ENCODE measurements at places on chromosomes 5 and 9. TPM values are rescaled to one million over a fixed set of nuclear protein-coding genes. Genes with fewer than 3 reads are reported as not detected.

DNA sequence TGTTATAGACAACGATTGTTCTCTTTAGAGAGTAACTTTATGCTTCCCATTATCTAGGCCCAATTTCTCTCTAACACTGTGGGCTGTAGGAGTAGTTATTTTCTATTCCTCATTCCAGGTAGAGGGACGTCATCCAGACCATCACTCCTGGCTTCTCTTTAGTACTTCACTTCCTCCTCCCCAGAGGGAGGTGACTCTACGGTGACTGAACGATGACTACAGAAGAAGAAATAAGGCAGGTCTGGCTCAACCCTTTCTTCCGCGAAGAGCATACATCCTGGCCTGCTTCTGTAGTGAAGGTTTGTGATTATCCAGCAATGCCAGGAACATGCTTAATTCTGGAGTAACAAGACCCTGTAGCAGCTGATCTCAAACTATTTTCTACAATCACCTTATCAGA is 50.8 kb downstream of the HMGCR start:
- DNase-seq = no peak

GRCh38 chr9:4769321-4770080 is 23.2 kb upstream of the RCL1 start:
- DNase-seq = no peak

GRCh38 chr9:89461265-89461664 is 36.6 kb downstream of the SEMA4D start:
- DNase-seq = no peak

DNA sequence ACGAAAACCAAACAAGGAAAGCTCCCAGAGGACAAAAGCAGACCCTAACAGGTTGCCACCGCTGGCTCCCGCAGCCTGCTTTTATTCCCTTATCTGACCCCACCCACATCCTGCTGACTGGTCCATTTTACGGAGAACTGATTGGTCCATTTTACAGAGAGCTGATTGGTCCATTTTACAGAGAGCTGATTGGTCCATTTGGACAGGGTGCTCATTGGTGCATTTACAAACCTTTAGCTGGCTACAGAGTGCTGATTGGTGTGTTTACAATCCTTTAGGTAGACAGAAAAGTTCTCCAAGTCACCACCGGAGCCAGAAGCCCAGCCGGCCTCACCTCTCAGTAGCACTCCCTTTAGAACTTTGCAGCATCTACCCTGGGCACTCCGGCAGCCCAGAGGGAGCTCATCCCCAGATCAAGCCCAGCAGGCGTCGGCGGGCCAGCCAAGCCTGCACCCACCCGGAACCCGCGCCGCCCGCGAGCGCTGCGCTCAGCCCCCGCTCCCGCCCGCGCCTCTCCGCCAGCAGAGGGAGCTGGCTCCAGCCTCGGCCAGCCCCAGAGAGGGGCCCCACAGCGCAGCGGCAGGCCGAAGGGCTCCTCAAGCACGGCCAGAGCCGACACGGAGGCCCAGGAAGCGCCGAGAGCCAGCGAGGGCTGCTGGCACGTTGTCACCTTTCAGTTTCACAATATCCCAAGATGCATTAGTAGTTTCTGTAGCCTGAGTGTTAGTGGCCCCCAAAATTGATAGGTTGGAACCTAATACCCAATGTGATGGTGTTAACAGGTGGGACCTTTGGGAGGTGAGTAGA is 35.3 kb upstream of the CLPTM1L start:
- DNase-seq = peak; percentile 68

- peak; percentile 9 for DNase-seq
Observed at GRCh38 chr5:149254506-149254905, 17.2 kb upstream of the AFAP1L1 start.

DNA sequence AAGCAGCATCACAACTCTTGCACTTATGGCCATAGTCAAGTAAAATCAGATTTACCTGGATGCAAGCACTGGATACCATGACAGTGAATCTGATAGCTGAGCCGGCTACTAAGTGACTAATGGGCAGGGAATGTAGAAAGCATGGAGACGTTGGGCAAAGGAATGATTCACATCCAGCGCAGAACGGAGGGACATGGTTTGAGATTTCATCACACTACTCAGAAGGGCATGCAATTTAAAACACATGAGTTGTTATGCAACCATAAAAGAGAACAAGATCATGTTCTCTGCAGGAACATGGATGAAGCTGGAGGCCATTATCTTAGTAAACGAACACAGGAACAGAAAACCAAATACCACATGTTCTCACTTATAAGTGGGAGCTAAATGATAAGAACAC is 169.1 kb upstream of the PIK3R1 start:
- DNase-seq = no peak

DNA sequence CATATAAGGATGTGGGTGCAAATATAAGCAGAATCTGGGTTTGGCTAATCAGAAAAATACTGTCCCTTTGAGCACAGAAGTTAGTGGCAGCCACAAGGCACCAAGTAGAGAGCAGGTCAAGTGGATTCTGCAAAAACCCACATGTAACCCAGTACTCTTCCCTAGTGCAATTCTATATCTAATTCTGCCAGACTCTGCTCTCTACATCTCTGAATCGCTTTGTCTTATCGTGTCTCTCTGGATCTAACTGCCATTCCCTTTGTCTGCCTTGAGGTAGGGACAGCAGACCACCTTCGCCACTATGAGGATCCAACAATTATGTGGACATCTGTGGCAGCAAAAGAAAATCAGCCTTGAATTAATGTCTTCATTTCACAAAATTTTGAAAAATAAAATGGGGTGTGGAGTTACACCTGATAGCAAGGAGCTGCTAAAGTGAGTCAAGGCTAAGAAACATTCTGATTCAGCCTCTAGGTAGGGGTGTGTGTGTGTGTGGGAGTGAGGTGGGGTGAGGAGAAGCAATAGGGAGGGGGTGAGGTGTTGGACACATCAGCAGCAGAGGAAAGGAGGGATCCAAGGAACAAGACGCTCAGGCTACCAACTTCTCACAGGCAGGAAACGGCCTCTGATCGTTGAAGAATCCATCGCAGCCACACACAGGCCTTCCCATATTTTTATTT is 33.7 kb upstream of the ZNF366 start:
- no peak for DNase-seq

- DNase-seq = no peak
Observed at GRCh38 chr5:6484899-6485298, 36.2 kb downstream of the UBE2QL1 start.

DNA sequence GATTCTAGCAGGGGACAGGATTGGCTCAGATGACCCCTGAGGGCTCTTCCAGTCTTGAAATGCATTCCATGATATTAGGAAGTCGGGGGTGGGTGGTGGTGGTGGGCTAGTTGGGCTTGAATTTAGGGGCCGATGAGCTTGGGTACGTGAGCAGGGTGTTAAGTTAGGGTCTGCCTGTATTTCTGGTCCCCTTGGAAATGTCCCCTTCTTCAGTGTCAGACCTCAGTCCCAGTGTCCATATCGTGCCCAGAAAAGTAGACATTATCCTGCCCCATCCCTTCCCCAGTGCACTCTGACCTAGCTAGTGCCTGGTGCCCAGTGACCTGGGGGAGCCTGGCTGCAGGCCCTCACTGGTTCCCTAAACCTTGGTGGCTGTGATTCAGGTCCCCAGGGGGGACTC is 2.9 kb upstream of the MYOZ3 start:
- DNase-seq = no peak

DNA sequence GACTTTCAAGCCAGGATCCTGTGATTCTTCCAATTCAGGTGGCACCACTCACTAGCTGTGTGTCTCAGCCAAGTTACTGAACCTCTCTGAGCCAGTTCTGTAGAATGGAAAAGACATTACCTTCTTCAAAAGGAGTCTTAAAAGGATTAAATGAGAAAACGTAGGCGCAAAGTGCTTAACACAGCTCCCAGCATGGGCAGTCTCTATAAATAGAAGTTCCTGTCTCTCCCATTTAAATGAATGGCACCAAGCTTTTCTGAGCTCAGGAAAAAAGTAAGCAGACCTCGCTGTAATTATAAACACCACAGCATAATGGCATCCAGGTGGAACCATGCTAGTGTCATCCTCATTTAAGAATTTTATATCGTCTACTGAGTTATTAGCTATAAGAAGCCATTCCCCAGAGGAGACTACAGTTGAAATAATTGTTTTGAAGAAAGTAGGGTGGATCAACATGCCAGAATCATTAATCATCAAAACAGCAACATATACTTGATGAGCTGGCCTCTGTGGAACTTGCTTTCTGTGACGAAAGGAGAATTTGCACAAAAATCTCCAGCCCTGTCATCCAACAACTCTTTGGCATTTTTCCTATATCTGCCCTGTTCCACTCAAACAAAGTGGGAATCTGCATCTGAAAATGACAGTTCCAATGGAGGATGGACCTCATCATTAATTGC is 188.9 kb downstream of the SPOCK1 start:
- no peak for DNase-seq

DNA sequence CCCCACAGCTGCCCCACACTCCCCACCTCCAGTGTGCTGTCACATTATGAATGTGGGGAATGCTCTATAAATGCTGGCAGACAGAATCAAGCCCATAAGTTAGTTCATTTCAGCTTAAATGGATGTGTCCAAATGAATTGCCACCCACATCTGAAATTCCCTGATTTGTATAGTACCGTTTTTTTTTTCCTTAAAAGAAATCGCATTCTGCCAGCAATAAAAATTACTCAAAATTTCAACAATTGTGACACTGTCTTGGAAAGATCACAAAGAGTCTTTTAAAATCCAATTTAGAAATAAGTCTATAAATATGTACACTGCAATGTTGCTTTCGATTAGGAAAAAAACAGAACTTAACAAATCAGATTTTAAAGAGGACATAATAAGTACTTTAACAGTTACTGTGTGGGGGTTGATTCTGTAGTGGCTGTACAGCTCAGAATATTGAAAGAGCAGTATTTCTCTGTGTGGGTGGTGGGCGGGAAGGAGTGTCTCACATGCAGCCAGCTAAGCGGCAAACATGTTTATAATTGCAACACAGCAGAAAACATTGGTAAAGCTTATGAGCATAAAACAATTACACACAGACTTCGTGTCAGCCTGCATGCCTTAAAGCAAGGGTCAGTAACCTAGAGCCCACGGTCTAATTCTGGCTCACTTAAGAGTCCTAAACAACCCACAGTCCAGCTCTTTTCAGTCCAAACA is 24.9 kb upstream of the CSNK1G3 start:
- no peak for DNase-seq

GRCh38 chr5:56963246-56963645 is 11.3 kb upstream of the MIER3 start:
- no peak for DNase-seq

- DNase-seq = no peak
Observed at GRCh38 chr5:175606409-175606808, 51.5 kb upstream of the HRH2 start.

- no peak for DNase-seq
Observed at GRCh38 chr5:169871826-169872490, 108.3 kb downstream of the INSYN2B start.

- no peak for DNase-seq
Observed at GRCh38 chr9:6076851-6077250, 61.4 kb upstream of the RANBP6 start.

- DNase-seq = no peak
Observed at GRCh38 chr5:122430319-122430586, 118.2 kb downstream of the SNCAIP start.

GRCh38 chr9:98657897-98658296 is 50.8 kb downstream of the GABBR2 start:
- DNase-seq = no peak

DNA sequence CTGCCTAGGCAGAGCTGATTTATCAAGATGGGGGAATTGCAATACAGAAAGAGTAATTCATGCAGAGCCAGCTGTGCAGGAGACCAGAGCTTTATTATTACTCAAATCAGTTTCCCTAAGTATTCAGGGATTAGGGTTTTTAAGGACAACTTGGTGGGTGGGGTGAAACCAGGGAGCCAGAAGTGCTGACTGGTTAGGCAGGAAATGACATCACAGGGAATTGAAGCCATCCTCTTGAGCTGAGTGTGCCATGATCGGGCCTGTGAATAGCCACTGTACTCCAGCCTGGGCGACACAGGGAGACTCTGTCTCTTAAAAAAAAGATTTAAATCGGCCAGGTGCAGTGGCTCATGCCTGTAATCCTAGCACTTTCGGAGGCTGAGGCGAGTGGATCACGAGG is 45.3 kb upstream of the CDK5RAP2 start:
- no peak for DNase-seq

DNA sequence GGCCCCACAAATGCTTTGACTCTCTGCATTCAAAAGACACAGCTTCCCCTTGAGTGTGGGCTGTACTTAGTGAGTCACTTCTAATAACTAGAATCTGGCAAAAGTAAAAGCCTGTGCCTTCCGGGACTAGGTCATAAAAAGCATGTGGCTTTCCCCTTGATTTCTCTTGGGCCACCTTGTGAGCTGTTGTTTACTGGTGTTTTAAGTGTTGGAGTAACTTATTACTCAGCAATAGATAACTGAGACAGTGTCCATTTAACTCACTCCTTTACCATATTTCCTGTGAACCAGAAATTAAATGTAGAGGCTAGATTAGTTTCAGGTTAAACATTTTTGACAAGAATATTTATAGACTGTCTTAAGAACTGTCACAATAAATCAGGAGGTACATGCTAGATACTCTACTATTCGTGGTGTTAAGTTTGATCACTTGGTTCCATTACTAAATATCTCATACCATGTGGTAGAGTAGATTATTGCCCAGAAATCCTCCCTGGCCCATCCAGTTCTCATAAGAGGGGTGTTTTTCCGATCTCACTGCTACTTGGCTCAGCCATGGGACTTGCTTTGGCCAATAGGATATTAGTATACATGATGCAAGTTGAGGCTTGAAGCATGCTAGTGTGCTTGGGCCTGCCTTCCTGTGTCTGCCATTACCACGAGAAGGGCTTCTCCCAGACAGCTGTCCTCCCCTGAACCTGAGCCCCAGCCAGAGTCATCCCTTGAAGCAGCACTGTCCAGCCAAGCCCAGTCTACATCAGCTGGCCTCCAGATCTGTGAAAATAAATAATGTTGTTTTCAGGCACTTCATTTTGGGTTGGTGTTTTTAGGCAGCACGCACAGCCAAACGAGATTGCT is 10.4 kb upstream of the CMBL start:
- no peak for DNase-seq

- DNase-seq = peak; percentile 5
Observed at GRCh38 chr9:99778308-99778707, 43.4 kb upstream of the NR4A3 start.

GRCh38 chr5:95410279-95410678 is 19.1 kb downstream of the FAM81B start:
- DNase-seq = no peak

- no peak for DNase-seq
Observed at GRCh38 chr9:83996126-83996525, 15.5 kb downstream of the RMI1 start.

GRCh38 chr5:178150977-178151734 is 2.5 kb downstream of the NHP2 start:
- DNase-seq = no peak

- no peak for DNase-seq
Observed at GRCh38 chr9:94084314-94084713, at the start of gene PTPDC1. Gene PTPDC1 (plus strand): TSS chr9:94084464. CDS start chr9:94084531, 67 bp downstream.

GRCh38 chr5:121762426-121762825 is 89.3 kb upstream of the FTMT start:
- no peak for DNase-seq

BRINP1 gene
- total RNA-seq = not detected

STRBP gene
- 11.6 TPM for total RNA-seq

CCNI2 gene
- 0.27 TPM for total RNA-seq

KIF2A gene
- total RNA-seq = 41.7 TPM

TPM2 gene
- total RNA-seq = 5.7 TPM

PDCD1LG2 gene
- under 0.01 TPM for total RNA-seq

KIF12 gene
- total RNA-seq = under 0.01 TPM

CARD19 gene
- 221 TPM for total RNA-seq

ENTR1 gene
- 28.0 TPM for total RNA-seq

SPATA31C1 gene
- total RNA-seq = under 0.01 TPM

BTNL8 gene
- under 0.01 TPM for total RNA-seq

All from hematopoietic multipotent progenitor cell (in vitro differentiated cells).